ENCODE measurements at places on chromosomes 13 and 19.

DNA sequence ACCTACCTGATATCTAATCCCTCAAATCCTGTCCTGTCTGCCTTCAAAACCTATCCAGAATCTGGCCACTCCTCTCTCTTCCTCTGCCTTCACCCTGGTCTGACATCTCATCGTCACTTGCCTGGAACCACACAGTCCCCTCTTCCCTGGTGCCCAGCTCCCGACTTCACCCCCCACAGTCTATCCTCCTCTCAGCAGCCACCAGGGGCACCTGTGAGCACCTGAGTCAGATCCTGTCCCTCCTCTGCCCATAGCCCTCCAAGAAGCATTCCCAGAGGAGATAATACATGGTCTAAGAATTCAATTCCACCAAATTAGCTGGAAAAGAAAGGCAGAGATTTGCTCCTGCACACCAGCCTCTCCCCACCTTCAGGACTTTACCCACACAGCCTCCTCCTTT is 48.9 kb downstream of the ZNRF4 start:
- DNase-seq, result no peak

DNA sequence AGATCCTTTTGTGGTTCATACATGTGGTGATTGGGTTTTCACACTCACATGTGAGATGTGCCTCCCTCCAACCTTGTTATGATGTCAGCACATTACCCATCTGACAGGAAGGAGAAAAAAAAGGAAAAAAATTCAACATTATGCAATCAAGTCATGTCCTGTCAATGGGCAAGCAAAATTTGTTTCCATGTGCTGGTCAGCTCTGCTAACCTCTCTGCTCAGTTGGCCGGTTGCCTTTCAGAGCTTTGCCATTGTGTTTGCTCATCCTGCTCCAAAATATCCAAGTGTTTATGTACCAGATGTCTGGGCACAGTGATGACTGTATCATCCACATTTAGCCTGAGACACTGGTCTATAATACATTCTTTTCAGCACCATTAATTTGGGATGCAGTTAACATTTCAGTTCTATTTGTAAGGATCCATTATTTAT is 27.0 kb upstream of the METTL21C start:
- no peak for DNase-seq

- DNase-seq, result no peak
Observed at GRCh38 chr13:75359266-75359665, 122.7 kb downstream of the TBC1D4 start.

DNA sequence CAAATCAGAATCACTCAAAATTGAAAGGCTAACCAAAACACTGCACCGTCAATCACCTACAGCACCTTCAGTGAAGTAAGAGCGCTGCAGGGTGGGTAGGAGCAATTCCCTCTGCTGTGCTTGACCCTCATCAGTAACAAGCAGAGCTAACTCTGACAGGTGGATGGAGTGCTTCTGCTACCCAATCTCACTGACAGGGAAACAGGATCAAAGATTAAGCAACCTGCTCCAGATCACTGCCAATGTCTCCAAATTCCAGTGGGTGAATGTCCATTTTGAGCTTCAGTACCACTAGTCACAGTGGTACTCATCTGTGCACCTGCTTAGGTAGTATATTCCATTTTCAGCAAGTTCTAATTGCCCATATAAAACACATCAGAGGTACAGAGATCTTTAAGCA is 25.2 kb downstream of the BRD4 start:
- no peak for DNase-seq

- DNase-seq, result peak; percentile 59
Observed at GRCh38 chr19:53086949-53087348, 16.3 kb downstream of the ZNF160 start.

DNA sequence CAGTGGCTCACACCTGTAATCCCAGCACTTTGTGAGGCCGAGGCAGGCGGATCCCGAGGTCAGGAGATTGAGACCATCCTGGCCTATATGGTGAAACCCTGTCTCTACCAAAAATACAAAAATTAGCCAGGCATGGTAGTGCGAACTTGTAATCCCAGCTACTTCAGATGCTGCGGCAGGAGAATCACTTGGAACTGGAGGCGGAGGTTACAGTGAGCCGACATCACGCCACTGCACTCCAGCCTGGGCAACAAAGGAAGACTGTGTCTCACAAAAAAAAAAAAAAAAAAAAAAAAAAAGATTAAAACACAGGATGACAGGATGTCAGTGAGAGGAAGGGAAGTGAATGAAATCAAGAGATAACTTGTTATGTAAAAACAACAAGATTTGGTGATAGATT is 1158.5 kb downstream of the PCDH9 start:
- DNase-seq, result no peak

DNA sequence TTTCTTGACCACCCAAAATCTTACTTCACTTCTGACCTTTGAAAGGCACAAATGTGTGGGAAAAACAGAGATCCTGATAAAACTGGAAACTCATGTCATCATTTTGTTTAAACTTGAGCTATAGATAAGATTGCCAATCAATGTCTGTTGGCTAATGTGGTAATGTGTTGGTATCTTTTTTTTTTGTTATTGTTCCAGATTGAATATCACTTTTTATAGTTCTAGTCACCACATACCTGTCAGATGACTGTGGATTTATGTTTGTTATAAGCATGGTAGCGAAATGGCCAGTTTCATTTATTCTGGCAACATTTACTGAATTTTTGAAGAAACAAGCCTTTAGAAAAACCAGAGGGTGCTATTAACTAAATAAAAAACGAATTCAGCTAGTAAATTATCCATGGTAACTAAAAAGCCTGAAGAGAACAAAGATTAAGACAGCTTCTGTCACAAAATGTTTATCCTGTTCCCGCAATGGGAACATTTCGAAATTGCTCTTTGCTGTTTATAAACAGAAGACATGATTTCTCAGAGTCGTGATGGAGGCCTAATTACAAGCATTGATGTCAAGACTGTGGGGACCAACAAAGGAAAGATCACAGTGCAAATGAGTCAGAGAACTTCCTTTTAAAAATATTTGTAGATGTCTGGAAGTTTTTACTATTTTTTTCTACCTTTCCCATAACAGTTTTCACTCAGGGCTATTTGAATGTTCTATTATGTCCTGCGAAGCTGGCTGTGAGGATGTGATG is 82.9 kb upstream of the POSTN start:
- DNase-seq, result no peak

DNA sequence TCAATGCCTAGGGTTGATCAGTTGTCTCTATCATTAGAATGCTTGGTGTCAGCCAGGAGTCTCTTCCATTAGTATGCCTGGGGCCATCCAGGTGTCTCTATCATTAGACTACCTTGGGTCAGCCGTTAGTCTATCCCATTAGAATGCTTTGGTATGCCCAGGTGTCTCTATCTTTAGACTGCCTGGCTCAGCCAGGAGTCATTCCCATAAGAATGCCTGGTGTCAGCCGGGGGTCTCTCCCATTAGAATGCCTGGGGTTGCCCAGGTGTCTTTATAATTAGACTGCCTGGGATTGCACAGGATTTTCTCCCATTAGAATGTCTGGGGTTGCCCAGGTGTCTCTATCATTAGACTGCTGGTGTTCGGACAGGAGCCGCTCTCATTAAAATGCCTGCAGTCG is 1442.9 kb downstream of the UQCRFS1 start:
- no peak for DNase-seq
